ENCODE measurements at places on chromosomes 11 and 22.

DNA sequence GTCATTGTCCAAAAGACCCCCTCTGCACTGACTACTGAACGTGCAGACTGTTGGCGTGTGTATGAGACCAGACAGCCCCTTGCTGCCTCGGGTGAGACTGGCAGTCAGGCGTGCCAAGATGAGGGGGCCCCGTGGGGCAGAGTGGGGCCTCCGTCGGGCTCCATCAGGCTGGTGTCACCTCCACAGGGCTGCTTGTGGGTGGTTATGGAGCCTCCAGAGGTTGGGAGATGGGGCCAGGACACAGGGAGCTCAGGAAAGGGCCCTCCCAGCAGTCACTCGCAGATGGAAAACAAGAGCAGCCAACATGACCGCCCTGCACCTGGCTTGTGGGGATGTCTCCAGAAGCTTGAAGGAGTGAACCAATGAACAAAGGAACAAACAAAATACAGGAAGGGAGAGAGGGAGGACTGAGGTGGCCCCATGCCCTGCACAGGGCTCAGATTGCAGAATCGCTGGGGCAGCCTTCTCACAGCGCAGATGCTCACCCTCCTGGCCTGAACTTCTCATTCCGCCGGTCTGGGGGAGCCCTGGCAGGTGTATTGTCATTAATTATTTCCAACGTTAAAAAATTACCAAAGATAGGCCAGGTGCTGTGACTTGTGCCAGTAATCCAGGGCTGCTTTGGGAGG is 5.5 kb upstream of the PHLDA2 start:
- no peak for DNase-seq

GRCh38 chr22:31250740-31251600 is 38.9 kb downstream of the LIMK2 start:
- DNase-seq, result no peak

- no peak for DNase-seq
Measured at GRCh38 chr11:27717801-27718229, 17.6 kb upstream of the BDNF start.

- DNase-seq, result no peak
Measured at GRCh38 chr11:13061294-13061990, 52.3 kb downstream of the RASSF10 start.

DNA sequence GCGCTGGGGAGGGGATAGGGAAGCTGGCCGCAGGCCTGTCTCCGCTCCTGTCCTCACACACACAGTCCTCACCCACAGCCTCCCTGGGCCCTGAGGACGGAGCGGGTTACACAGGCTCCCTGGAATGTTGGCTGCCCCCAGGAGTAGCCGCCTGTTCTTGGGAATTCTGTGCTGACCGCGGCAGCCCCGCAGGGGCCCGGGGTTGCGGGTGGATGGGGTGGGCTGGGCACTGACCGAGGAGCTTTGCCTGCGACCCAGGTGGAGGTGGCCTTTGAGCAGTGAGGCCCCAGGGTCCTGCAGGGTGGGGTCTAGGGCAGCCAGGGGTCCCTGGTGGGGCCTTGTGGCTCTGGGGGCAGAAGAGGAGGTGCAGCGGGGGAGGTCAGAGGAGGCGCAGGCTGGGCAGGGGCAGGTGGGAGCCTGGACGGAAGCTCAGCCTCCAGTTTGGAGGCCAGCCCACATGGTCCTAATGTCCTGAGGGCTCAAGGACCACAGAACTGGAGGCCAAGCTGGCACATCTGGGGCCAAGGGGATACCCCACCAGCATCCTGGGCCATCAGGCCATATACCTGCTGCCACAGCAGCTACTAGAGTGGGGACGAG is 6.6 kb upstream of the MRGPRG start:
- peak; percentile 54 for DNase-seq

DNA sequence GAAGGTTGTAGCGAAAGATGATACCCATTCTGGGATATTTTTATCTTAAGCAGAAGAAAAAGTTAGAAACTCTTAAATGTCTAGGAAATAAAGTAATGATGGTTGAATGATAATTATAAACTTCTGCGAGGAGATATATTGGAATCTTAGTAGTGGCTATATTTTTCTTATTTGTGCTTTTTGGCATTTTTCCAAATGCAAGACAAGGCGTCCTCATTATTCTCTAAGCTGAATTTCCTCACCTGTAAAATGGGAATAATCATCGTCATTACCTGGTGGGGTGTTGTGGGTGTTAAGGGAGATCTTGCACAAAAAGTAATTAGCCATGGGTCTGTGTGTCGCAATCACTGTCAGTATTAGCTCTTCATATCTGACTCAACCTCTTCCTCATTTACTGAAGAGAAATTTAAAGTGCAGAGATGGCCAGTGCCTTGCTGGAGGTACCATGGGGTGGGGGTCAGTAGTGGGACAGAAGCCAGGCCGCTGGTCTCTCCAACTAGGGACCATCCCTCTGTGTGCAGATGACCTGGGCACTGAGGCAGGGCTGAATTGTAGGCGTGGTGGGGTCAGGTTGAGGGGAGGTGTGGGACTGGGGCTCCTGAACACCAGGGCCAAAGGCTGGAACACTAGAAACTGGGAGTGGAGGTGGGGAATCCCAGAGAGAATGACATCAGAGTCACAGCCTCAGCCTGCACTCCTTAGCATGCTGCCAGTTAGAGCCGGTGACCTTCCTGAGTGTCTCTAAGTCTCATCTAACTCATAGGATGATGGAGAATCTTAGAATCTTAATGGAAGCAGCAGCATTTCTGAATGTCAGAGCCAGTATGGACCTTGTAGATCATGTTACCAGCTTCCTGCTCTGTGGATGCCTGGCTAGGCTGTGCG is 4.1 kb downstream of the PITPNM1 start:
- no peak for DNase-seq

DNA sequence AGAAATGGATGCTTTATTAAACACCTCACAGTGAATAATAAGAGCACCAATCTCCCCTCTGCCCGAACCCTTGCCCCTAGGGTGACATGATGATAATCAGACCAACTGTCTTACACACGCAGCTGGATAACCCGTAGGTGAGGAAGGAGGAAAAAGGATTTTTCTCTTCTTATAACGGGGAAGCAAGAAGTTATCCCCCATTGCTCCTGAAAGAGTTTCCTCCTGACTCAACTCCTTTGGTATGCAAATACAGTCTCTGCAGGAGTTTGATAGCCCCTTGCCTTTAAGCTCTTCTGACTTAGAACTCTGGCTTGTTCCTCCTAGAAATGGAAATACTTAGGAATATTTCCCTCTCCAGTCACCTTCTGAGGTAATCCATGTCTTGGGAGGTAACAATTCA is 455.8 kb downstream of the TMEM135 start:
- DNase-seq, result no peak

DNA sequence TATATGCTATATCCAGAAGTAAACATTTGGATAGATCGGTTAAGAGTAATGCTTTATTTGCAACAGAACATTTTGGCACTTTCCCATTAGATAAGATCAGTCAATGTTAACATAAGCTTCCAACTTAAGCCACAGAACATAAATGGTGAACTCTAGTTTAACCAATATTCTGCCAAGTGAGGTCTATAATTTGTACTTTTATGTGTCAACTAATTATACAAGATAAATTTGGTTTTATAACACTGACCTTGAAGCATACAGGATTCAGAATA is 23.5 kb upstream of the BLID start:
- DNase-seq, result no peak

DNA sequence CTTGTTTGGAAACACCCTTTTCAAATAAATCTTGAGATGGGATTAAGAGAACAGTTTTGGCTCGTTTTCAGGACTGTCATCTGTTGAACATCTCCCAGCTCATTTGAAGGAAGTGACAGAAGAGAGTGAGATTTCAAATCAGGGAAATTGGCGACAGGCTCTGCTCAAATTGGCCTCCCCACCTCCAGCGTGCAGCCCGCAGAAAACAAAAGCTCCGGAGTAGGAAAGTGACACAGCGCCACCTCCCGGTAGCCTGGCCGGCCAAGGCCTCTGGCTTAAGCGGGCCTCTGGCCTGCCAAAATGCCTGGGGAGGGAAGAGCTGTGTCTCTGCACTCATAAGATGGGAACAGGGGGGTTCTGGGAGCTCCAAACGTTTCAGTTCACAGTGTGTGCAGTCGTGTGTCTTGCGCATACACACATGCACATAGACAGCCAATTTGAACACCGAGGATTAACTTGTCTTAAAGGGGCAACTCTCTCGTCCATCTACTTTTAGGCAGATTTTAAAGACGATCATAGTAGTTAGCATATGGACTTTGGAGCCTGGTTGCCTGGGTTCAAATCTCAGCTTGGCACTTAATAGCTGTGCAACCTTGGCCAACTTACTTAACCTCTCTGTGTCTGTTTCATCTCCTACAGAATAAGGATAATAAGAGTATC is 132.7 kb upstream of the RCN1 start:
- peak; percentile 77 for DNase-seq

DNA sequence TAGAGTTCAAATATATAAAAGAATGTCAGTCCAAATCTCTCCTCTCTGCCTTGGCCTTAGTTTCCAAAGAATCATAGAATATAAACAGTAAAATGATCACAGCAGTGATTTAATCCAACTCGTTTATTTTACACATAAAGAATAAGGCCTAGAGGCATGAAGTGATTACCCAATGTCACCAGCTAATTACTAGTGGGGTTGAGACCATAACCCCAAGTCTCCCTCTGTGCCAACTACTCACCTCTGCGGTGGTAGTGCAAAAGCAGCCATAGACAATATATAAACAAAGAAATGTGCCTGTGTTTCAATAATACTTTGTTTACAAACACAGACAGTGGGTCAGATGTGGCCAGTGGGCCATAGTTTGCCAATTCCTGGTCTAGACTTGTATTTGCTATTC is 96.6 kb upstream of the FAT3 start:
- no peak for DNase-seq

- DNase-seq, result peak; percentile 54
Measured at GRCh38 chr22:48691431-48691851, 1136.2 kb downstream of the BRD1 start.

GRCh38 chr11:43269254-43269918 is 42.4 kb upstream of the API5 start:
- no peak for DNase-seq

DNA sequence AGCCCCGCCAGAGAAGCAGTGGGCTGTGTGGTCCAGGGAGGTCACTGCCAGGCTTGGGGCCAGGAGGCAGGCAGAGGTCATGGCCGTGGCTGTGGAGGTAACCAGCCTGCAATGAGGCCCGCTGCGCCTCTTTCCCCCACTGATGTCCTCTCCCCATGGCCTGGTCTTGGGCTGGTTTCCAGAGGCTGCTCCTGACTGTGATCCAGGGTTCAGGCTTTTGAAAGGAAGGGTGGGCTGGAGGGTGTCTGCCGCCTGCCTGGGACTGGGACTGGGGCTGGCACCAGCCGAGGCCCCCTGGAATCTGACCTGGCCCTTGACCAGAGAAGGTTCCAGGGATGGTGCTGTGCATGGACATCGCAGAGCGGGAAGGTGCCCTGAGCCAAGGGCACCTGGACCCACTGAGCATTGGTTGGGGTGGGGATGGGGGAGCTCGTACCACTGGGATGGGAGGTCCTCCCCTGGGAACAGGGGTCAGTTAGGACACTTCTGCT is 59.6 kb upstream of the THY1 start:
- DNase-seq, result no peak

DNA sequence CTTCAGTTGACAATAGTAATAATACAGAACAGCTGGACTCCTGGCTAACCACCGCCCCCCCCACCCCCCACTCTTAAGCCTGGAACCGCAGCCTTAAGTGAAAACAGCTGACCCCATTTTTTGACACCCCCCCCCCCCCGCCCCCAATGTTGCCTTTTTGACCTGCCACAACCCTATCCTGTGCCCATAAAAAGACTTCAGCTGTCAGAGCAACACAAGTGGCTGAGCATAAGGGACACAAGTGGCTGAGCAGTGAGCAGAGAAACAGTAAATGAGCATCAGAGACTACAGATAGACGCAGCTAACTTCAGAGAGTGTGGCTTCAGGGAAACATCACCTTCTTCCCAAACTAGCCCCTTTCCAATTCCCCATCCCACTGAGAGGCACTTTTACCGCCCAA is 1493.8 kb downstream of the LRRC4C start:
- DNase-seq, result no peak

GRCh38 chr11:111001986-111002611 is 243.4 kb upstream of the POU2AF2 start:
- DNase-seq, result no peak

DNA sequence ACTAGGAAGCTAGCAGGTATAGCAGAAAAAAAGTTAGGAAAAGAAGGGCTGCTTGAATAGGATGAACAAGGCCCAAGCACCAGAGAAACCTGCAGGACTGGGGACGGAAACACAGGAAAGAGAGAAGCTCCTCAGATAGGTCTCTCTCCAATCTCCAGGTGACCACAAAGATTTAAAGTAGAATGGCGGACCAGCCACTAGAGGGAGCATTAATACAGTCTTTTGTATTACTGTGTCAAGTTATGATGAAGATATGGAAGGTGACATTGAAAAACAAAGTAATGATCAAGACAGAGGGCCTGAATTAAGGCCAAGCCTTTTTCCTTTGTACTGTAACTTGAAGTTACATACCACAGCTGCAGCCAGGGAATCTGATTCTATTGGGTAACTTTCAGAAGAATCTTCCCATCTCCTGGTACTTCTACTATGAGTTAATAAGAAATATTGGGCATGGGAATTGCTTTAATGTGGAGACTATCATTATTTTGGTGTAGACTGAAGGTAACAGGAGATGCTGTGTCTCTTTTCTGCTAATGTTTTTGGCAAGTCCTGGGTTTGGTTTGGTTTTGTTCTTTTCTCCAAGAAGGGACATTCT is 33.8 kb downstream of the OR2AG2 start:
- DNase-seq, result no peak

GRCh38 chr22:23913306-23913660 is 19.1 kb downstream of the MIF start:
- DNase-seq, result no peak

- DNase-seq, result no peak
Measured at GRCh38 chr22:47965896-47966295, 1203.4 kb downstream of the TBC1D22A start.

DNA sequence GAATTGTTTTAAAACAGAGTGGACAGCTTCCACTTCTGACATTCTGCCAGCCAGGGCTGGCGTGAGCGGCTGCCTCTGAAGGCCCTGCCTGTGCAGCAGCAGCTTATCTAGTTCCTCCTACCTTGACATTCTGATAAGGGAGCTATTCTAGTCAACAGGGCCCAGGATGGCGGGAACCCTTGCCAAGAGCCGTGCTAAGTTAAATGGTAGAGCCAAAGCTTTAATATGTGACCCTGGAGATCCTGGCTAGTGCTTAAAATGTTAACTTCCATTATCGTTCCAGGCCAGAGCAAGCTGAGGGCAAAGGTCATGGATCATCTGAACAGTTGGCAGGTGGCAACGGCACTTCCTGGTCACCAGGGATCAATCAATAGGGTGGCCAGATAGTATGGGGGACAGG is 3.5 kb downstream of the KCNJ5 start:
- DNase-seq, result peak; percentile 92

GRCh38 chr11:36822829-36823228 is 224.8 kb upstream of the RAG2 start:
- DNase-seq, result no peak
